HFF-Myc (cell line): ENCODE measurements at places on chromosomes 6 and 20.
A peak's percentile ranks its signal among the peaks of the same experiment; 100 is the strongest.

- DNase-seq: no peak
Observed at GRCh38 chr6:112362812-112363570, 15.9 kb downstream of the RFPL4B start.

DNA sequence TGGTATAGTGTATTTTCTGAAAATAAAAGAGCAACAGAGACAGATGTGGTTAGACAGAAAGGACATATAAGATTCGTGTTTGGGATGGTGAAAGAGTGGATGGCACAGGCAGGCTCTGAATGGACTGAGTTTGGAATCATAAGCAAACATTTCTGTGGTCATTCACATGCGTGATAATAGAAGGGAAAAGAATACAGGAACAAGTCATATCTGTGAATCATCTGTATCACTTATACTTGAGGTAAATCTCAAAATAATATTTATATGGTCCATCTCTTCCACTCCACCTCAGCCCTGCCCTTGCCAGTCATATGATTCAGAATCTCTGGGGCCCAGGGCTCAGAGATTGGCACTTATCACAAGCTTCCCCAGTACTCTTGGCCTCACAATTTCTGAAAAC lies 535.1 kb downstream of the BCKDHB start:
- DNase-seq: no peak

GRCh38 chr6:32176476-32177182 lies 745 bp upstream of the AGPAT1 start:
- no peak for DNase-seq

GRCh38 chr6:104860221-104860620 lies 502 bp upstream of the HACE1 start:
- no peak for DNase-seq

GRCh38 chr6:129050086-129050485 lies 167.1 kb downstream of the LAMA2 start:
- DNase-seq: no peak

DNA sequence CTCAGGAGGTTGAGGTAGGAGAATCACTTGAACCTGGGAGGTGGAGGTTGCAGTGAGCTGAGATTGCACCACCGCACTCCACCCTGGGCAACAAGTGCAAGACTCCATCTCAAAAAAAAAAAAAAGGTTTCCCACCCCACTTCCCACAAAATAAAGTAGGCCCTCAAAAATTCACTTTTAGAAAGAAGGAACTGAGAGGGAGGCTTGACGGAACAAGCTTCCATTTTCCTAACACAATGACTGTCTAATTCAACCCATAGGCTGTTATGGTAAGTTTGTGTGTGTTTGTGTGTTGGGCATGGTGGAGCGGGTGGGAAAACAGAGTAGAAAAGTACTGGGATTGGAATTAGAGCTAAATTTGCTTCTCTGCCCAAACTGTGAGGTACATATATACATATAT lies 98.4 kb upstream of the MAN1A1 start:
- no peak for DNase-seq

DNA sequence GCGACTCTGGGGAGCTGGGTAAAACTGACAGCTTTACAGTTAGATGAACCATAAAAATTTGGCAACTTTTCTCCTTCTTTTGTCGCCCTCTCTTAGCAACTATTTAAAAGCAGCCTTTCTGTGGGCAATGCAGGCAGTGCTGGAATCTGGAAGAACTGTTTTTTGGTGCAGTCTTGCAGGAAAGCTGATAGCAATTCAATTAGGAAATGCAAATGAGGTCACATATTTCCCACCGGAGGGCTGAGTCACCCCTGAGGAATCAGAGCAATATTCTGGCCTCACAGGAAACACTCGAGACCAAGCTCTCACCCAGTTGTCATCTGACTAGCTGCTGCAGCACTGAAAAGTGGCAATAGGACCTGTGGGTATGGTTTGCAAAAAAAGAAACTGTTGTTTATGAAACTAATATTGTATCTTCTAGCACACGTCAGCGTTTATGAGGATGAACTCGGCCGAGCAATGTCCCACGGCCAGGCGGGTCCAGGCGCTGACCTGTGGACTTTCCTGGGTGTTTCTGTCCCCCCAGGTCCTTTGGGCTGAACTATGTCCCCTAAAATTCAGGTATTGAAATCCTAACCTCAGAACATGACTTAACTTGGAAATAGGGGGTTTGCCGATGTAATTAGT lies 312.3 kb downstream of the TAF4 start:
- DNase-seq: no peak

DNA sequence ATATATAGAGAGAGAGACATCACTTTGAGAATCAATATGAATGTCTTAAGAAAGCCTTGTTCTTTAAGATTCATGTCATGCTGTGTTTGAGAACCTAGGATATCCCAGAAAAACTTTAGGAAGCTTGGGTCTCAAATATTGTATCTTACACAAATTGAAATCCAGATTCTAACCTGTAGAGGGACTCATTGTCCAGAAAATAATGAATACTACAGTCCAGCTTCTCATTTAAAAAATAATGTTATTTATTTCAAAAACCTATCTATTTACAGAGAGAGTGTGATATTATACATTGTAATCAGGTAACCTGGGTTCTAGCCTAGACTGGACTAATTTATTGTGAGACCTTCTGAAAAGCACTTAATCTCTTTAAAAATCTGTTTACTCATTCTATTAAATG lies 4.2 kb downstream of the RFX6 start:
- no peak for DNase-seq

- no peak for DNase-seq
Observed at GRCh38 chr6:170404697-170405096, 98.1 kb downstream of the FAM120B start.

DNA sequence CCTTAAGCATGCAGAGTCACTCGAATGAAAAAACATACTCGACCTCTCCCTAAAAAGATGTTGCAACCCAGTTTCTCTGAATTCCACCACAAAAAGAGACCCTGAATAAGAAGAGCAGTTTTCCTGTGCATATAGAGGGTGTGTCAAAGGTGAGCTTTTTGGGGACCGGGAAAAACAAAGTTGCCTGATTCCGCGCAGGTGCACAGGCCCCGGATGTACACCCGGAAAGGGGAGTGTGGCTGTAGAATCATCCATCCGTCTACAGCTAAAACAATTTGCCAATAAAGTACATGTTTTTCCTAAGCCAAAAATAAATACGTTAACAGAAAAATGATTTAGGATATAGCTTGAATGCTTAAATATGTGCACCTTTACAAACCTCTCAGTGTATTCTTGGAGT lies 41.2 kb upstream of the IRF4 start:
- DNase-seq: no peak

- DNase-seq: no peak
Observed at GRCh38 chr6:34390531-34391472, 1.7 kb downstream of the NUDT3 start.

DNA sequence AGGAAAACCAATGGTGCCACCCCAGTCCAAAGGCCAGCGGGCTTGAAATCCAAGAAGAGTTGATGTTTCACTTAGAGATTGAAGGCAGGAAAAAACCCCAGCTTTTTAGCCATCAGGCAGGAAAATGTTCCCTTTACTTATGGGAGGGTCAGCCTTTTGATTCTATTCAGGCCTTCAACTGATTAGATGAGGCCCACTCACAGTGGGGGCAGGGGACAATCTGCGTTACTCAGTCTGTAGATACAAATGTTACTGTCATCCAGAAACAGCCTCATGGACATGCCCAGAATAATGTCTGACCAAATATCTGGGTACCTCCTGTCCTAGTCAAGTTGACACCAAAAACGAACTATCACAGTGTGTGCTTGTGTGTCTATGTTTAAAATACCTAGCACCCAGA lies 121.2 kb upstream of the KCNQ5 start:
- no peak for DNase-seq

- DNase-seq: no peak
Observed at GRCh38 chr20:43838703-43839060, 76.0 kb upstream of the TOX2 start.

- DNase-seq: no peak
Observed at GRCh38 chr6:118334634-118335033, 213.5 kb upstream of the PLN start.

- no peak for DNase-seq
Observed at GRCh38 chr6:147936703-147937470, 405.8 kb upstream of the SASH1 start.

DNA sequence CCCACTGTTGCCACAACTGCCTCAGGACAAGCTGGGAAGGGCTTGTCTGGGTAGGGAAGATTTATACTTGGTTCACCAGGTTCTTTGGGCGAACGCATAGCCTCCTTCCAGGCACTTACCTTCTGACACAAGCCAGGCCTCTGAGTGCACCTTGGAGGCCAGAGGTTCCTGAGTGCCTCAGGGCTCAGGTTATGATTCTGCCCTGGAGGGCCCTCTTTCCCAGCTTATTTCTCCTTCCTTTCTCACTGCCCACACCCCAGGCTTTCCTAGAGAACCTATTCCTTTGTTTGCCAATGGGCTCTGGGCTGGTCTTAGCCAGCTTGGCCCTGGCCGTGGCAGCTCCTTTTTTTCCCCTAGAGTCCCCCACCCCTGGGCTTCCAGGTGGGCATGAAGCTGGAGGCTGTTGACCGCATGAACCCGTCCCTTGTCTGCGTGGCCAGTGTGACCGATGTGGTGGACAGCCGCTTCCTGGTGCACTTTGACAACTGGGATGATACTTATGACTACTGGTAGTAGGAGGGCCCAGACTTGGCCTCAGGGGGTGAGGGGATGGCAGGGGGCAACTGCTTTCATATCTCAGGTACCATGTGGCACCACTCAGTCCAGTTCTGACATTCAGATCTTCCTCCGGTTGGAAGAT lies 25.0 kb downstream of the L3MBTL1 start:
- no peak for DNase-seq

GRCh38 chr20:44745598-44746366 lies at the start of gene KCNK15:
TSS of gene KCNK15 (plus strand) at chr20:44745865. CDS start at chr20:44745911, 46 bp downstream.
- no peak for DNase-seq

DNA sequence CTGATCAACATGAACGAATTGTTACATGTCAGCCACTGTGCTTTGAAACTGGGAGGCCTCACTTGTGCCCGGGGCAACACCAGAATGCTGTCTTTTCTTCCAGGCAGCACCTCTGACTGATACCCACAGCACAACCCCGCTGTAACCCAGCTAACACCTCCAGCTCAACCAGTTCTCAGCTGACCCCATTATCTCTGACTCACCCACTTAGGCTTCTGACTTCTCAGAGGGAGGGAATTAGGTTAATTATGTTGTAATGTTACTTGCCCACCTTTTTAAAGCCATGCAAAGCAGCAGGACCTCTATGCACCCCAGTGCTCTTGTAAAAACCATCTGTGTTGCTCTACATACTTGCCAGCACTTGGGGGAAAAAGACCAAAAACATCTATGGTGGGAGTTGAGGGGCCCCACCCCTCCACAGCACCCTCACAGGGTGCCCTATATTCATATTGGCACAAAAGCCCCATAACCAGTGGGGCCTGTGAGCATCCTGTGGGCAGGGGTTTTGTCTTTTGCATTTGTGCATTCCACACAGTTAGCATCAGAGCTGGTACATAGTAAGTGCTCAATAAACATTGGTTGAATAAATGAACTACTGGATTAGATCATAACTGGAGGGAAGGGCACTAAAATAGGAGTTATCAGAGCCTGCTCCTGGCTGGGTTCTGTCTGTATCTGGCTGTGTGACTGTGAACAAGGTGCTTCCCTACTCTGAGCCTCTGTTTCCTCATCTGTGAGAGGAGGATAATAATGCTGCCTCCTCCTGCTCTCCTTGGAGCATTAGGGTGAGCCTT lies 22.3 kb downstream of the BNIP5 start:
- no peak for DNase-seq

- DNase-seq: no peak
Observed at GRCh38 chr6:131014080-131014776, 48.8 kb downstream of the EPB41L2 start.

GRCh38 chr6:96467814-96468213 lies 53.8 kb upstream of the UFL1 start:
- no peak for DNase-seq

DNA sequence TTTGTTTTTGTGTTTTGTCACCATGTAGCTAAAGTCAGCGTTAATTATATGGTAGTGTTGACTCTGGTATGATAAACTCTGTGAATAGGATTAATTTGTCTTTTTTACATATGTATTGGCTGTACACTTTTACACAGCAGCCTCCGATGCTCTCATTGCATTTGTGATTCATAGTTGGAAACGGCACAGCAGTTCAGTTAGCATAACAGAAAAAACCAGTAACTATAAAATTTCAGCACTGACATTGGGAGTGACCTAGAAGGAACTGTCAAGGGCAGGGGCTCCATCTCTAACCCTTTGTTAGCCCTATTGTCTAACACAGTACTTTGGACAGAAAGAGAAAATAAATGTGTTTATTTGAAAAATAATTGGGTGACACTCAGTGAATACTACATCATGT lies 5.6 kb upstream of the BEND6 start:
- no peak for DNase-seq

- DNase-seq: no peak
Observed at GRCh38 chr6:69791065-69791471, 5.7 kb downstream of the LMBRD1 start.

GRCh38 chr6:93069856-93070255 lies 349.5 kb downstream of the EPHA7 start:
- DNase-seq: no peak

- no peak for DNase-seq
Observed at GRCh38 chr20:25257756-25258475, 10.0 kb downstream of the PYGB start.

- DNase-seq: peak; percentile 69
Observed at GRCh38 chr6:33771146-33772081, 17.5 kb downstream of the LEMD2 start.

GRCh38 chr6:44235269-44235668 lies 11.6 kb upstream of the HSP90AB1 start:
- DNase-seq: no peak

- DNase-seq: no peak
Observed at GRCh38 chr6:30317913-30318589, 8.7 kb upstream of the TRIM39 start.

DNA sequence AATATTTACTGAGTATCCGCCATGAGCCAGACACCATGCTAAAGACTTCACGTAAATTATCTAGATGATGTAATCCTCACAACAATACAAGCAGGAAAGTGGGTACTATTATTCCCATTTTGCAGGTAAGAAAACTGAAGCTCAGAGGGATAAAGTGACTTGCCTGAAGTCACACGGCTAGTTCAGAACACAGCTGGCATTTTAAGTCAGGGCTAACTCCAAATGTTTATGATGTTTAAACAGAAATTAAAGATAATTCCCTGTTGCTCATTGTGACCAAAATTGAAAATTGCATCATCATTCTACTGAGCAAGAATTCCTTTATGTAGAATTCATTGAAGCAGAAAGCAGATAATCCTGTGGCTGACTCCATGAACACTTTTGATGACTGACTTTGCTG lies 71.3 kb upstream of the STXBP5 start:
- DNase-seq: no peak

DNA sequence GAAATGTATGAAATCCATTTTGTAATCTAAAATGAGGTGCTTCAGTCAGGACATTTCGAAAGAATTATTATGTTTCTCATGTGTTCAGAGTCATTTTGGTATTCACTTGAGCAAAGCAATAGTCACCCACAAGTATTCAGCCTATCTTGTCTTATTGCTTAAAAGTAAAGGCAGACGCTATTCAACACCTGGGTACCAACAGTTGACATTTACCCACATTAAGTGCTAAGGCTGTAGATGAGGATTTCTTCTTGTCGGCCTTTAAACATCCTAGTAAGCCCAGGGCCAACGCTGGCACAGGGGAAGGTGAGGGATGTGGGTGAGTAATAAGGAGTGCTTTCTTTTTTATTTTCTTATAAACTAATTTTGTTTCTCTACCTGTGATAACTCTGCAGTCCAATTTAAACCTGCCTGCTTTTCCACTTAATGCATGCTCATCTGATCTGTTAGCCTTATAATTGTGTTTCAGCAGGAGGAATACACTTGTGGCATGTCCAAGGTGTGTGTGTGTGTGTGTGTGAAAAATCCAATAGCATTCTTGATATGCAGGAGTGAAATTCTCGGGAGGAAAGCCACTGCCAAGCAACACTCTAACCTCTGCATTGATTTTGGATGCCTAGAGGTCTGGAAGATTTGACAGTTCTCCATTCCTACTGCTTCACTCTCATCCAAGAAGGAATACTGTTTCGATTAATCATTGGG lies 252.0 kb downstream of the SOX4 start:
- DNase-seq: no peak
